Stimulated activated CD8-positive, alpha-beta memory T cell treated with anti-CD3 and anti-CD28 coated beads, Interleukin-2, amount 100 ng/mL, for 48 hours (primary cell): ENCODE measurements at places on chromosomes 2 and 18.

GRCh38 chr2:169705927-169706326 lies 11.7 kb downstream of the PHOSPHO2 start:
- DNase-seq = no peak

DNA sequence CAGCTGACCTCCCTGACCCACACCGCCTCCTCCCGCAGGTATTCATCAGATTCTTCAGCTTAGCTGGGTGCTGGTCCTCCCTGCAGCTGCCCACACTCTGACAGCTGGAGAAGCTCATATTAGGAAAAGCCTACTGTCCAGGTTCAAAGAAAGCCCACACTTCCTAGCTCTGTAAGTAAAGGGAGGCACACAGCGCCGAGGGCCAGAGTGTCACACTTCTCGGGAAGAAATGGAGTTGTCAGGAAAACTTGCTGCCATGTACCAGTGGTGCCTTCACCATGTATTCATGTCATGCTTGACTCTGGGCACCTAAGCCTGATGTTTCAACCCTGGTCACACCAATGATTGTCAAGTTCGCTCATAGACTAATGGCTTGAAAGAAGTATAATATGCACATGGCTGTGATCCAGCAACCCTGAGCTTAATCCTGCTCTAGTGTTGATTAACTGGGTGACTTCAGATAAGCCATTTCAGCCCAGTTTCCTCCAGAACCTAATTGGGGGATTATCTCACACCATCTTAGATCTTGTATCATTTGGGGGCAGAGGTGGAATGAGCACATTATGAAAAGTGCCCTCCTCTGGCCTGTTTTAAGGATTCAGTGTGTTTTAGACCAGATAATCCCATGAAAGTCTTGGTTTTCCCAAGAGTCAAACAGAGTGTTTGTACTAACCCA lies 180.3 kb upstream of the PARD3B start:
- no peak for DNase-seq

DNA sequence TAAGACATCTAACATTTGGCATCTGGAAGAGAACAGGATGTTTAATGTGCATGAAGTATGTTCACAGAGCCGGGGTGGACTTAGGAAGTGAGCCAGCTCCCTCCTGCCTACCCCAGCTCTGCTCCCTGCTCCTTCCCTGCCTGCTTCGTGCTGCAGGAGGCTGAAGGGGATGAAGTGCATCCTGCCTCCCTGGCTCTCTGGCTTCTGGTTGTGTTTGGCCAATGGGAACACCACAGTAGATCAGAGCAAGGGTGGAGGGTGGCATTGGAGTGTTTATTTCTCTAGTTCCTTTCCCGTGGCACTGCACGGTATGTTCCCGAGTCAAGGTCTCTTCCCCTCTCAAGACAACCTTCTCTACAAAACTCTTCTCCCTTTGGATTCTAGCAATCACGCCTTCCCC lies 379.9 kb downstream of the CLIP4 start:
- no peak for DNase-seq

DNA sequence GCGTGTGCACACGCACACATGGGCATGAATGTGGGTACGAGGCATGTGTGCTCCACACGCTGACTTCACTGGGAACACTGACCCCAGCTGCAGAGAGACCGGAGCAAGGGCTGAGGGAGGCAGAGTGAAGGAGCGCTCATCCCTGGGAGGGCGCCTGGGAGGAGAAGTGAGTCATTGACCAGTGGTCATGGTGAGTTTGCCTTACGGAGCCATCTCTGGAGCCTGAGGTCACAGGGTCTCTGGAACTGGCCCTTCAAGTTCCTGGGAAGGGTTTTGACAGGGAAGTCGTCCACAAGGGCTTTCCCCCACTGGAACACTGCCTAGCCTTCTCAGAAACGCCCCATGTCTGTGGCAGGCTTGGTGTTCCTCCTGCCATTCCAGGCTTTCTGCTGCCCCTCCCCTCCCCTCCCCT lies 14.3 kb upstream of the TMEM185B start:
- no peak for DNase-seq

DNA sequence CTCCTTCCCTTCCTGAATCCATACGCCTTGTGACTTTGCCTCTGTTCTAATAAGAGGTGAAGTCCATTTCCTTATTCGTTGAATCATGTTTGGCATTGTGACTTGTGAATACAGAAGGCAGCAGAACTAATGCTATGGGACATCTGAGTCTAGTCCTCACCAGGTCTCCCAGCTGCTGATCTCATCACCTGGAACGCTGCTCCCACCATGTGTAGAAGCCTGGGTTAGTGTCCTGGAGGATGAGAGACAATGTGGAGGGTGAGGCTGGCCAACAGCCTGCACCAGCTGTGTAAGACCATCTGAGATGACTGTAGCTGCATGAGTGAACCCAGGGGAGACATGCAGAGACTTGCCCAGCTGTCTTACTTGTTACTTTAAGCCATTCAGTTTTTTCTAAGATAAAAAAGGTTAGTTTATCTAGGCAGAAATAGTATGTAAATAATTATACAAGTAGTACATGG lies 3.5 kb upstream of the HAAO start:
- no peak for DNase-seq

- DNase-seq = peak; percentile 32
Observed at GRCh38 chr2:121075006-121075551, 209.9 kb downstream of the TFCP2L1 start.

DNA sequence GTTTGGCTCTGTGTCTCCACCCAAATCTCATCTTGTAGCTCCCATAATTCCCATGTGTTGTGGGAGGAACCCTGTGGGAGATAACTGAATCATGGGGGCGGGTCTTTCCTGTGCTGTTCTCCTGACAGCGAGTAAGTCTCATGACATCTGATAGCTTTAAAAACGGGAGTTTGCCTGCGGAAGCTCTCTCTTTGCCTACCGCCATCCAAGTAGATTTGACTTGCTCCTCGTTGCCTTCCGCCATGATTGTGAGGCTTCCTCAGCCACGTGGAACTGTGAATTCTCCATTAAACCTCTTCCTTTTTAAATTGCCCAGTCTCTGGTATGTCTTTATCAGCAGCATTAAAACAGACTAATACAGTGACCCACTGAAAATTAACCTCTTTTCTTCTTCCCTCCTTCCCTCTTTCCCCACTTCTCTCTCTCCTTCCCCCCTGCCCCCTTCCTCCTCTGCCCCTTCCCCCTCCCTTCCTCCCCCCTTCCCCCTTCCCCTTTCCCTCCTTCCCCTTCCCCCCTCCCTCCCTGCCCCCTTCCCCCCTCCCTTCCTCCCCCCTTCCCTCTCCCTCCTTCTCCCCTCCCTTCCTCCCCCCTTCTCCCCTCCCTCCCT lies 818.8 kb downstream of the SLC4A3 start:
- no peak for DNase-seq

DNA sequence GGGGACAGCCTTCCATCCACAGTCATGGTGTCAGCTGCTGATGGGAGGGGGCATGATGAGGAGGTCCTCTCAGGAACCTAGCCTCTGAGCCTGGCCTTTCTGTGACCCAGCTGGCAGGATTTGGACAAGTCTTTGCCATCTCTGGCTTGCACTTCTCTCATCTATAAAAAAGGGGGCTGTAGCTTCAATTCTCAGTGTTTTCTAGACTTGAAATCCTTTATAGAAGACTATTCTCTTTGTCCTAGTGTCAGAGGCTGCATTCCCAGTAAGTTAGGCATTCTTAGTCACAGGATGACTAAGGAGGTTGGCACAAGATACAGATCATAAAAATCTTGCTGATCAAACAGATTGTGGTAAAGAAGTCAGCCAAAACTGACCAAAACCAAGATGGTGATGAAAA lies 958.5 kb downstream of the CNTNAP5 start:
- no peak for DNase-seq

- DNase-seq = no peak
Observed at GRCh38 chr2:15555760-15556193, 5.4 kb downstream of the NBAS start.

DNA sequence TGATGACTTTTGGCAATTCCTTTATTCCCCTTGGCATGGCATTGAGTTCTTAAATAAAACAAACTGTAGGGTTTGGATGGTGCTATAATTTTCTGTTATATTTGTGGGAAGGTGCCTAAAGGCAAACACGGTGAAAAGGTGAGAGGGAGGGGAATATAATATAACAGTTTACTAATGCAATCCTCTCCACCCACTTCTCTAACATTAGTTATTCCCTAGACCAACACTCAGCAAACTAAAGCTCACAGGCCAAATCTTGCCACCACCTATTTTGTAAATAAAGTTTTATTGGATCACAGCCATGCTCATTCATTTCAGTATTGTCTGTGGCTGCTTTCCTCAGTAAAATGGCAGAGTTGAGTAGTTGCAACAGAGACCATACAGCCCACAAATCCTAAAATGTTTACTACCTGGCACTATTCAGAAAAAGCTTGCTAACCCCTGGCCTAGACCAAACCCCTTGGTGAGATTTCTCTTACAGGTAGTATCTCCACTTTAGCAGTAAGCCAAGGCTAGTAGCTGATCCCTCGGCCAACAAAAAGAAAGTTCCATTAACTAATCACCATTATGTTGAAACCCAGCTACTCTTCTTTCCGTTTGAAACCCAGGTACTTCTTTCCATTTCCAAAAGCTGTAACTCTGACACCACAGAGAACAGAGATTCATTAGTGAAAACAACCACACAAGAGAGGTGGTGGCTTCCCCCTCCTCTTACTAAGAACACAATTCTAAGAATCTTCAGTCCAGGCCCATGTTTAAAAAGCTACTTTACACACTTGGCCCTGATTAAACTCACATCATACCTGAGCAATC lies 136.1 kb upstream of the CHAC2 start:
- DNase-seq = no peak
